ENCODE measurements at places on chromosomes 16 and 17. TPM values are rescaled to one million over a fixed set of nuclear protein-coding genes. Genes with fewer than 3 reads are reported as not detected.

GRCh38 chr17:30170415-30170987 is 53.9 kb downstream of the NSRP1 start:
- no peak for DNase-seq

The EFNB3 gene
- polyA plus RNA-seq, result not detected

DNA sequence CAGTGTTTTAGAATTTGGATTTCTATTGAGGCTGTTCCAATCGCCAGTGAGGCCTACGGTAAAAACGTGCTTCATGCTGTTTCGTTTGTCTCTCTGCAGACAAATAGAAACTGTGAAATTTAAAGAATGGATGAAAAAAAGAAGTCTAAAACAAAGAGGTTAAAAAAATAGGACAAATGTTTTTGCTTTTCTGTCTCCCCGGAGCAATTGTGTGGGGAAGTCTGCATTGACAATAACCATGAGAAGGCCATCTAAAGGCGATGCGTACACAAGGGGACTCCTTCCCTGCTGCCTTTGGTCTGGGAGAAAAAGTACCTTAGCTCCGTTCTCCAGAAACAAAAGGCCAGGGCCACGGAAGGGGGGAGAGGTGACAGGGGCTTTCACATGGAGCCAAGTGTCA is 4.6 kb upstream of the ZFHX3 start:
- no peak for DNase-seq

The TRAPPC2L gene
- 185 TPM for polyA plus RNA-seq

GRCh38 chr16:35691057-35691456 is 2231.6 kb downstream of the TP53TG3F start:
- no peak for DNase-seq

The SEPTIN1 gene
- polyA plus RNA-seq, result 141 TPM

GRCh38 chr16:56193951-56194726 is 2.9 kb downstream of the GNAO1 start:
- DNase-seq, result no peak

DNA sequence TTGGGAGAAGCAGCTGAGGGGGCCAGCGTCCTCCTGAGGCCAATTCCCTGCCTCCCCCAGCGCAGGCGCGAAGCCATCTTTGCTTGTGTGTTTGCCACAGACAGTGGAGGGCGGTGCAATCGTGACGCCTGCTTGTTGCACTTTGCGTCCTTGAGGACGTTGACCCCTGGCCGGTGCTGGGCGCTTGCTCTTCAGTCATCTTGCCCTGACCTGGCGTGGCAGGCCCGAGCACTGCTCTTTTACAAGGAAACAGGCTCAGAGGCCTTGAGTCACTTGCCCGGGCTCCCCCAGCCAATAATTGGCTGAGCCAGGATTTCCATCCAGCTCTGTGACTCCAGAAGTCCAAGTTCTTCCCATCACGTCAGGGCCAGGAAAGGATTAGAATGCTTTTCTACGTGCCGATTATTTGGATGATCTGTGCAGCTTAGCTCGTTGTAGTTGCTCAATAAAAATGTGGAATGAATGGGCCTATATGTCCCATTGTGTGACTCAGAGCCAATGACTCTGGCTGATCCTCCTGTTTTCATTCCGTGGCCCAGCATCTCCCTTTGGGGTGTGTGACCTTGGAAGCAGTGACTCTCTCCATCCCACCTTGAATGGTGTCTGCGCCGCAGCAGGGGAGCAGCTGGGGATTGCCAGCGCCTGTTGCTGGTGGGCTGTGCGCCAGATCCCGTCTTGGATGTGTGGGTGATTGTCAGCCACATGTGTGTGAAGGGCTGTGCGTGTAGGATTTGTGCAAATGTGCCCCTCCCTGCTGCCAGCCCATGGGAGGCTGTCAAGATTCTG is 214.1 kb downstream of the SEC14L1 start:
- no peak for DNase-seq

DNA sequence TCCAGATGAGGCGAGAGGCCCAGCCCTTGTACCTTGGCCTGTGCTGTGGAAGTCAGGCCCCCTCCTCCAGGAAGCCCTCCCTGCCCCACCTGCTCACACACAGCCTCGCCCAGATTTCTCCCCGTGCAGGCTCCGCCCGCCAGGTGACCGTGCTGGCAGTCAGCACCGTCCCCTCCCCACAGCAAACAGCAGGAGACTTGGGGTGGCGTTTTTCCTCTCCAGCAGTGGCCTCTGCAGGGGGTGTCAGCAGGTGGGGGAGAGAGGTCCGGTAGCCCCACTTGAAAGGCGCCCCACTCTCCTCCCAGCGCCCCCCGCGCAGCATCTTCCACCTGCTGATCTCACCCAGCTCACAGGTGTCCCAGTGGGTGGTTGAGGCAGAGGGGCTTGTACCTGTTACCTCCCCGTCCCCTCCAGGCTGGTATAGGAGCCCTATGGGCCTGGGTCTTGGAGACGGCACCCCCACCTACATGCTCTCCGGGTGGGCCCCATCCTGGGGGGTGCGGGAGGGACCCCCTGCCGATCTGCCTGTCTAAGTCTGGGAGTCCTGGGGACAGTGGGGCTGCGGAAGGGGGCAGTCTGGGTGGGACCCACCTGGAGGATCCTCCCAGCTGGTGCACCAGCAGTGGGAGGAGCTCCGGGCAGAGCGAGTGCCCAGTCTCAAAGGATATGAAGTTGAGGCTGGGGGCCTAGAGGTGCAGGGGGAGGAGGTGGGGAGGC is 4.2 kb upstream of the C1QTNF8 start:
- no peak for DNase-seq

The RNF43 gene
- polyA plus RNA-seq, result 4.7 TPM

GRCh38 chr16:17654142-17654541 is 183.4 kb upstream of the XYLT1 start:
- DNase-seq, result no peak

The DHRS7C gene
- polyA plus RNA-seq, result not detected

DNA sequence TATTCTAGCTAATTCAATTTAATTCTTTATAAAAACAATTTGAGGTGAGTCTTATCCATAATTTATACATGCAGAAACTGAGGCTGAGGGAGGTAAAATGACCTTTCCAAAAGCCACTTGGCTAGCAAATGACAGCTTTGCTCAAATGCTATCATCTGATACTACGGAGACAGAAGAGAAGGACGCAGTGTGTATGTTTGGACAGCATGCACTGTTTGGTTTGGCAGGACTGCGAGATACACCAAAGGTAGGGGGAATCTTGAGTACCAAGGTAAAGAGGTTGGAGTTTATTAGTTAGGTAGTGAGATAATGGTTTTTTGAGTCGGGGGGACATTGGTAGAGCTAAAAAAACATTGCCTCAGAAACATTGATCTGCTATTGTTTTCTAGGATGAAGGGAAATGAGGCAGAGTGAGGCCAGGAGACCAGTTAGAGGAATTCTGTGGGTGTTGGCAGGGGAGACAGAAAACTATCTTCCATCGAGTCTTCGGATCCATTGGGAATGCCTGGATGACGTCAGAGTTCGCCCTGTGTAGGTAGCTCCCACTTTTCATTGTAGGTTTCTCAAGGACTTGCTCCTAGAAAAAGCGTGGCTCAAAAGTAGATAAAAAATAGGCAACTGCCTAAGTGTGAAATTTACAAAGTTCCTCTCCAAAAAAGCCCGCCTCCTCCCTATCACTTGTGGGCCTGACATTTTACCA is 2.5 kb upstream of the HS3ST4 start:
- no peak for DNase-seq

The ZP2 gene
- 0.20 TPM for polyA plus RNA-seq

GRCh38 chr16:17313085-17313611 is 157.6 kb downstream of the XYLT1 start:
- no peak for DNase-seq

DNA sequence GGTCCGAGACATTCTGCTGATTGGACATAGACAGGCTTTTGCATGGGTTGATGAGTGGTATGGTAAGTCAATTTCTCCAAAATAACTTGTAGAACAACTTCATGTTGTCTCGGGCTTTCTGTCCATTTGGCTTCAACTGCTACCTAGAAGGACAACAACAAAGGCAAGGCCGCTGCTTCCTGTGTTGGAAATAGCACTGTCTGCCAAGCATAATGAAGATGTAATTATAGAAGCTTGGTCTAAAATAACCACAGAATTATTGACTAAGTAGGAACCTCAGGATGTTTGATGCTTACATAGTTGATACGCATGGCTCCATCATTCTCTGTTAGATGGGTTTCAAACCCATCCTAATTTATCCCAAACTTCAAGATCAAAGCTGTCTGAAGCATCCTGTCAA is 42.3 kb upstream of the NOL11 start:
- no peak for DNase-seq

The KRT15 gene
- polyA plus RNA-seq, result not detected

DNA sequence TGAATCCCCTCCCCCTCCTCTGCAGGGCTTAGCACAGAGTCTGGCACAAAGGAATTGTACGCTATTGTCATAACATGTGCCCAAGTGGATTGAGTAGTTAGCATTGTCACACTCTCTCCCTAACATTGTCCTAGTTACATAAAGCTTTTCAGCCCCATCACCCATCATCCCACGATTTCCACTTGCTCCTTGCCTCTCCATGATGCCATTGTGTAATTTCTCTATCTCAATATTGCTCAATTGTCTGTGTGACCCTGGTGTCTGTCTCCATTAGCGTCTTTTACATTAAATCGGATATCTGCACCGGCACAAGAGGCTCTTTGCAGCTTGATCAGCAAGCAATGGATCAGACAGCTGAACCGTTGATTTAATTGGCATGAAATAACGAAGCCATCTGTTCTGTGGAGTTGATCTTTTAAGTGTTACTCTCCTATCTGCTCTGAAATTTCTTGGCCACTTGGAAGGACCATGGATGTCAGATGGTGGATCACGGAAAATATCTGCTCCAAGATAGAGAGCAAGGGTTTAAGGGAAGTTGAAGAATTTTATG is 77.0 kb upstream of the HS3ST4 start:
- no peak for DNase-seq

The CA7 gene
- polyA plus RNA-seq, result not detected

- DNase-seq, result no peak
Observed at GRCh38 chr16:55003916-55004315, 73.3 kb downstream of the IRX5 start.

The ARHGAP44 gene
- 0.23 TPM for polyA plus RNA-seq

The NACA2 gene
- 0.43 TPM for polyA plus RNA-seq

Data from GM12878 (cell line).